ENCODE measurements at places on chromosomes 12 and 14. TPM values are rescaled to one million over a fixed set of nuclear protein-coding genes. Genes with fewer than 3 reads are reported as not detected.

Gene NXPH4
- total RNA-seq: 0.13 TPM

Gene ANG
- 6.9 TPM for total RNA-seq

Gene CCDC198
- total RNA-seq: not detected

Gene PRB2
- not detected for total RNA-seq

Data from pulmonary artery endothelial cell (primary cell).